Lung microvascular endothelial cell (primary cell): ENCODE measurements at places on chromosomes 11 and 22. TPM values are rescaled to one million over a fixed set of nuclear protein-coding genes. Genes with fewer than 3 reads are reported as not detected.

The POTEH gene
- under 0.01 and 0.20 TPM in 2 replicates for total RNA-seq

- no peak for DNase-seq
Measured at GRCh38 chr11:35289821-35290220, 129.5 kb downstream of the SLC1A2 start.

GRCh38 chr22:36874309-36874696 lies 13.5 kb downstream of the NCF4 start:
- no peak for DNase-seq

- no peak for DNase-seq
Measured at GRCh38 chr22:17477391-17477833, 85.9 kb upstream of the SLC25A18 start.

The SCN2B gene
- not detected in 2 replicates for total RNA-seq

DNA sequence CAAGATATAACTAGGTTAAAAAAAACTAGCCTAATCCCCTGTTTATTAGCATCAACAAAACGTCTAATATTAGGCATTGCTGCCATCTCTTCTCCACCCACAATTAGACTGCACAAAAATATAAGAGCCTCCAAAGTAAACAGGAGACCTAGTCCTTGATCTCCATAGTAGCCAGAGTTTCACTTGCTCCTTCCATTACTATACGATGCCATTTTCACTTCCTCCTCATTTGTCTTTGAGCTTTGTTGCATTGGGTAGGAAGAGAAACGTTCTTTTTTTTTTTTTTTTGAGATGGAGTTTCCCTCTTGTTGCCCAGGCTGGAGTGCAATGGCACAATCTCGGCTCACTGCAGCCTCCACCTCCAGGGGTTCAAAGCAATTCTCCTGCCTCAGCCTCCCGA lies 42.3 kb upstream of the RDX start:
- no peak for DNase-seq

The SCGB1C1 gene
- not detected in 2 replicates for total RNA-seq

- DNase-seq: no peak
Measured at GRCh38 chr22:26236991-26237390, 67.7 kb downstream of the SEZ6L start.

- DNase-seq: peak; percentile 37
Measured at GRCh38 chr11:27282806-27283205, 80.2 kb downstream of the CCDC34 start.

DNA sequence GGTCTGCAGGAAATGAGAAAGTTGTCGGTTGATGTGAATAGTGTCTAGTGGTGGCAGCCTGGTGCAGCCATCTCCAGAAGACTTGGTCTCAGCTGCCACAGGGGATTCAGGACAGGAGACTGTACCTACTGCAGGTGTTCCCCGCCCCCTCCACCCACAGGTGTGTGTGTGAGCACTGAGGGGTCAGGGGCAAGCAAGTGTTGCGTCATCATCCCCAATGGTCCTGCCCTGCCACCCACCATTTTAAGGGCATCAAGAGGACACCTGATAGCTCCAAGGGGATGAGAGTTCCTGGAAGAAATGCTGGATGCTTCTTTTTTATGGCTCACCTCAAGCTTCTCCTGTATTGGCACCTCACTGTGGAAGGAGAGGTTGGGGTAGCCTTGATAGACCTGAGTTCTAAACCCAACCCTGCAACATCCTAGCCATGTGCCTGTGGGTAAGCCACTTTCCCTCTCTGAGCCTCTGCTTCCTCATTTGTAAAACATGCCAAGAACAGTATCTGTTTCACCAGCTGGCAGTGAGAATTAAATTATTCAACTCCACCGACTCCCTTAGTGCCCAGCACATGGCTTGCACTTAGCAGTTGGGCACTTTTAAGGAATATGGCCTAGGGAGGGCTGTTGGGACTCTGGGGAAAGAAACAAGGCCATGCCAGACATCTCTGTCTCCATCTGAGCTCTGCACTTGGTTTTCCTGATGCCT lies 6.1 kb downstream of the C11orf91 start:
- no peak for DNase-seq

The KCNJ4 gene
- under 0.01 TPM in 1 of 2 replicates, not detected in the other for total RNA-seq

The RFPL2 gene
- total RNA-seq: not detected in 2 replicates

DNA sequence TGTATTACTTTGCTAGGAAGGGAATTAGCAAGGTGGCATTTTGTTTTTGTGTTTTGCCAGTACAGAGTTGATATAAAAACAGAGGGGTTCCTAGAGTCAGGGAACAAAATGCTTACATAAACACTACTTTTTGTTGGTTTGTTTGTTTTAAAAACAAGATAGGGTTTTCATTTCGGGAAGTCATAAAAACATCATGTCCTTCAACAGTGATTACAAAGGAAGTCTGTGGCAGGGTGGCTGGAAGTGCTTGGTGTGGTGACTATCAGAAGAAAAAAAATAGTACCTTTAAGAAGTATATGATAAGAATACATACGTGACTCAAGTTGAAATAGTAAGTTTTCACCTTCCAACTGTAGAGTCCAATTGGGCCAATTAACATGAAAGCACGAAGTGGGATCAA lies 1.2 kb upstream of the IL18 start:
- DNase-seq: peak; percentile 13

DNA sequence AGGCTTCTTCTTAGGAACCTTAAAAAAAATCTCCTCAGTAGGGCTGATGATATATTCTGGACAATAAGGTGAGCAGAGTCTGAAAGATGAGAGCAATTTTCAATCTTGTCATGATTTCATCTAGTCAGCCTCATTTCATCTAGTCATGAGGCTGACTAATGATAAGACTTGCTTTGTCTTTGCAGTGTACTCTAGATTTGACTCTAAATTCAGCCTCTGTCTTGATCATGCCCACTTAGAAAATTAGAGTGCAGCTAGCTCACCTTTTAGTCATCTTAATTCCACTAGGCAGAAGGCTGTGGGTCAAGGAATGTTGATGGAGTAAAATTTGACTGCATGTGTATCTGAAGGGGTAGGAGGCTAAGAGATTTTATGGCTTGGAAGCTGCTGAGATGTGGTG lies 5.5 kb downstream of the EHF start:
- no peak for DNase-seq

The APOBEC3G gene
- 2.0 and 4.0 TPM in 2 replicates for total RNA-seq

The EFEMP2 gene
- total RNA-seq: 17.7 and 23.2 TPM in 2 replicates

DNA sequence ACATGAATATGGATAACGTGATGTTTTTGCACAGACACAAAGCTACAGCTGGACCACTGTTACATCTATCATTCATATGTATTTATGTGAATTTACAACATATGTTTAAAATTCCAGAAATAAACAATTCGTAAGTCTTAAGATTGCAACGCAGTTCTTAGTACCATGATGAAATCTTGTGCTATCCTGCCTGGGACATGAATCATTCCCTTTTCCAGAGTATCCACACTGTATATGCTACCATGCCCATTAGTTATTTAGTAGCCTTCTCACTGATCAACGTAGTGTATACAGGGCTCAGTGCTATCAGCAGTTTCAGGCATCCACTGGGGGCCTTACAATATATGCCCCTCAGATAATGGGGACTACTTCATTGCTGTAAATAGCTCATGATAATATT lies 4.3 kb downstream of the ATL3 start:
- no peak for DNase-seq

The CCDC82 gene
- total RNA-seq: 8.7 and 14.1 TPM in 2 replicates

DNA sequence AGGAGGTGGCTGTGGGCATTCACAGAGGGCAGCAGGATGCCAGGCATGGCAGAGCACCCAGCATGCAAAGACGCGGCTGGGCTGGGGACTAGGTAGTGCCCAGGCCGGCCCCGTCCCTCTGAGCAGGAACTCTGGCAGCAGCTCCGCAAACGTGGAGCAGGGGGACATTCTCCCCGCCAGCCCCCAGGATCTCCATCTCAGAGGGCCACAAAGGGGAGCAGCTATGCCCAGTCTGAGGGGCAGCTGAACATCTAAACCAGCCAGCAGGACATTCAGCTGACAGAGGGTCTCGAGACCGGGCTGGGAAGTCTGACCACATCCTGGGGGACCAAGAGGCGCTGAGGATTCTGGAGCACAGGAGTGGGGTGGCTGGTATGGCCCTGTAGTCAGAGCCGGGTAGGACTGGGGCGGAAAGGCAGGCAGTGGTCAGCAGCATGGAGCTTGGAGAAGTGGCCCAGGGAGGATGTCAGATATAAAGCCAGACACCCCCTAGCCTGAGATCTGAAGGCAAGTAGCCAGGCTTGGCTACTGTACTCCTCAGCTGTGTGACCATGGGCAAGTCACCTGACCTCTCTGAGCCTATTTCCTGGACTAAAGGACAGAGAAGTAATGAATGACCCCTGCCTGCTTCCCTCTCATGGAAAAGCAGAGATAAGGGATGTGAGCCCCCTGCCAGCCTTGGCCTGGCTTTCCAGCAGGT lies 10.2 kb downstream of the PMM1 start:
- DNase-seq: no peak

The LRRN4CL gene
- 0.22 and 0.60 TPM in 2 replicates for total RNA-seq

The TRIOBP gene
- 79.8 and 156 TPM in 2 replicates for total RNA-seq

GRCh38 chr11:3616721-3617460 lies 24.9 kb downstream of the ART5 start:
- DNase-seq: peak; percentile 8
